ENCODE measurements at places on chromosomes 7 and 10. TPM values are rescaled to one million over a fixed set of nuclear protein-coding genes. Genes with fewer than 3 reads are reported as not detected.

MYH16 gene
- not detected for total RNA-seq

- DNase-seq, result no peak
Observed at GRCh38 chr7:14839307-14839706, 63.2 kb downstream of the DGKB start.

- no peak for DNase-seq
Observed at GRCh38 chr10:66629996-66630395, 295.8 kb upstream of the LRRTM3 start.

DNA sequence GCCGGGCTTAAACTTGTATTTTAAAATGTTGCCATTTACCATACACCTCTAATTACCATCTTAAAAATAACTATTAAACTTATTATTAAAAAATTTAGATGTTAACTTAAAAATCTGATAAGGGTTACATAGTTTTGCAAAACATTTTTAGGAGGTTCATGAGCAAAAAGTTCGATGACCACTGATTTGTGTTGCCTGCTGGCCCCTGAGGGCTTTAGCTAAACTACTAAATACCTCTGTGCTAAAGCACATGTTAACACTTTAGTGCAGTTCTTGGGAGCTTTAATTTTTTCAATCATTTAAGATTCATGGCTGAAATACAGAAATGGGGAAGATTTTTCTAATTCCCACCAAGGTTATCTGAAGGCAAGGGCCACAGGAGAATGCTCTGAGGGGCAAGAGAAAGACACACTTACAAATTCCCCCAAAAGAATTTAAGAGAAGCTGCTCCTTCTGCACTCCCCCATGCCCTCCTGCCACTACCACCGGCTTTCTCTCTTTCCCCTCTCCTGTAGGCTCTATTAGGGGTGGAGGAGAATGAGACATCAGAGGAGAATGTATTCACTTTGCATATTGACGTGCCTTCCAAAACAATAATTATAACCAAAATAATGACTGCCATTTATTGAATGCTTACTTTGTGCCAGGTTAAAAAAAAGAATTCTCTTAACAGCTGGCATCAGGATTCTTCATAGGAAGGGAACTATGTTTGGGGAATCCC is 106.2 kb downstream of the RTKN2 start:
- no peak for DNase-seq

SH2D4B gene
- total RNA-seq, result not detected
